ENCODE measurements at places on chromosomes 5 and 9.

GRCh38 chr5:170756691-170757090 lies 26.8 kb upstream of the GABRP start:
- no peak for DNase-seq

DNA sequence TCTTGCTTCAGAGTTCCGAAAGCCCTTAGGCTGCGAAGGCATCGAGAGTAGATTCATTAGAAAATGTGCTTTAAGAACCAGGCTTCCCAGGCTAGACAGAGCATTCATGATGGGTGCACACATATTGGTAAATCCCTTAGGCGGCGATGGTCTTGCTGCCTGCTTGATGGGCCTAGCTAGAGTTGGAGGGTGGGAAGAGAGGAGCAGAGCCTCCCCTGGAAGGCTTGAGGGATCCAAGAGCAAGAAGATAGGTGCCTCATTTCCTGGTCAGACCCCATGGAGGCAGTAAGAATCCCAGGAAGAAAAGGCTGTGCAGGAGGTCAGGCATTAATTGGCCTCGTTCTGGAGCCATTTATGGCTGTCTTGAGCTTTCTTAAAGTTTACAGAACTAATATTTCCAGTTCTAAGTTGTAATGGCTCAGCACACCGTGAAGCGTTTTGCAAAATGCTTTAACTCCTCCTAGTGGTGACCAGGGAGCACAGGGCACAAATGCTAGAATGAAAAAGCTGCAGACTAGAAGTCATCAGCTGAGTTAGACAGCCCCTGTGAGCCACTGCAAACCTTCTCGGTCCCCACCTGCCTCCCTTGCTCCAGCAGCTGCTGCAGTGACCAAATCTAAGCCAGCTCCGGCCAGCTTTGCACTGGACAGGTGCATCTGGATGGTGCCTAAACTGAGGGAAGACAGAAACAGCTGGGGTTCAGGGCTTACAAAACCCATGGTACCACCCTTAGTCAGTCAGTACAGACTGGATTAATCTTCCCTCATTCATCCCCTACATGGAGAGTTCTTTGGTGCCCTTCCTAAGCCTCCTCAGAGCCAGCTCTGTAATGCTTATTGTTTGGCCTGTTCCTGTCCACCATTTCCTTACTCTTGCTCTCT lies 14.7 kb downstream of the SLC45A2 start:
- DNase-seq = peak; percentile 21

DNA sequence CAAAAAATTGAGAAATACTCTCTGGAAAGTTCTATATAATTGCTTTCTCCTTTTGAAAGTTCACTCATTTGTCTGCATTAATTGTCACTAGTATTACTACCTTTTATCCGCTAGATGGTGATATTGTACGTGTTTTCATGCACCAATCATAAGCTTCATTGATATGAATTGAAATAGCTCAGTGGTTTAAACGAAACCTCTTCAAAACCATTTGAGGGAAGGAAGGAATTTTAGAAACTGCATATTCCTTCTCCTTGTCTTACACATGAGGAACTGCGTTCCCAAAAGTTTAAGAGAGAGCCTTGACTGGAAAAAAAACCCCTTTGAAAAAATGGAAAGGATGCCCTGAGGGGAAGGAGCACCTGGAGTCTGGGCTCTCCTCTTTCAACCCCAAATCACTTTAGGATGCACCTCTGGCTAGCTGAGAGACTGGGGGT lies 98.6 kb downstream of the YTHDC2 start:
- peak; percentile 54 for DNase-seq

DNA sequence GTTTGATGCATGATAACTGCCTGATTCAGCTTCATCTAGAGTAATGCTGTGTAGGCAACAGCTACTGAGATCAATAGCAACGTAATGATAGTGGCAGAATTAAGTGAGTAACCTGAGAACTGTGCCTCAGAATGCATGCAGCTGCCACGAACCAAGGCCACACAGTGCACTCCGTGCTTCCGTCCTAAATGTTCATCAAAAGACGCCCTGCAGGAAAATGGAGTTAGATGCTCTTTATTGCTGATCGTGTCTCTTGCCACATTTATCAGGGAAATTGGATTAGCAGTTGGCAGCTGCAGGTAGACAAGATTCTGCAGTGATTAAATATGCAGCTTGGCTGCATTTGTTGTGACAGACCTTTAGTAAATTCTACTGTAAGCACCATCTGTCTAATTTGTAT lies 107.7 kb upstream of the TLX3 start:
- peak; percentile 64 for DNase-seq

All from cerebellar cortex (tissue), 1 donor.